Hepatocyte (in vitro differentiated cells): ENCODE measurements at places on chromosomes 5 and 9. TPM values are rescaled to one million over a fixed set of nuclear protein-coding genes. Genes with fewer than 3 reads are reported as not detected.

DNA sequence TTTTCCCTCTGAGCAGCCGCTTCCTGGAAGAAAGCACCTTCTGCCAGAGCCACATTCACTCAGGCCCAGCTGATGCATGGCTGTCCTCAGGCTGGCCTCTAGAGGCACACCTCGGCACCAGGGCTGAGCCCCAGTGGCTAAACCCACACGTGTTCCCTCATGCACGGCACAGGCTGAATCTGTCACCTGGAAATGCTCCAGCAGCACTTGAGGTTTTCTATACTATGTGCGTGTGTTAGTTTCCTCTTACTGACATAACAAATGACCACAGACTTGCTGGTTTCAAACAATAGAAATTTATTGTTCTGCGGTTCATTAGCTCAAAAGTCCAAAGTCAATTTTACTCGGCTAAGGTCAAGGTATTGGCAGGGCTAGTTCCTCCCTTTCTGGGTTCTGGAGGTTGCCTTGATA is 141.4 kb downstream of the LRRC70 start:
- H3K4me1 ChIP-seq, result peaks cover 4% of the 10 kb centered on the region
- H3K4me3 ChIP-seq, result no peak overlapping the region
- H3K36me3 ChIP-seq, result no peaks in the 10 kb centered on the region
- H3K27ac ChIP-seq, result no peak overlapping the region

DNA sequence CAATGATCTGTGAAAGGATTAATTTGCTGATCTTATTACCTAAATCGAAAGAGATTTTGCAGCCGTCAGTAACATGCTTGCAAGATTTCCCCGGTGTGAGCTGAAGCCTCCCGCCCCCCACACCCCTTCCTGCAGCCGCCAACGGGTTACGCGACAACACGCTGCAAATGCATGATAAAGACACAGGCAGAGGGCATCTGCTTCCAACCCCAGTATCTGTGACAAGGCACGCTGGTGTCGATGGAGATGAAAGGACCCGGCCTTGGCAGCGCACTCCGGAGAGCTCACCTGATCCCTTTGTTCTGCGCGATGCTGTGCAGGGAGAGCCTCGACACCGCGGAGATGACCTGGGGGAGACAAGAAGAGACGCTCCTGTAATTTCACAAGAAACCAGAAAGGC is 122.9 kb upstream of the SARDH start:
- H3K4me1 ChIP-seq, result no peaks in the 10 kb centered on the region
- H3K27ac ChIP-seq, result no peak overlapping the region
- no peaks in the 10 kb centered on the region for H3K27me3 ChIP-seq
- H3K36me3 ChIP-seq, result no peaks in the 10 kb centered on the region
- H3K4me3 ChIP-seq, result no peak overlapping the region

GRCh38 chr9:81902626-81903025 is 25.6 kb upstream of the SPATA31D4 start:
- H3K27me3 ChIP-seq, result no peaks in the 10 kb centered on the region
- H3K4me3 ChIP-seq, result no peak overlapping the region
- H3K4me1 ChIP-seq, result no peaks in the 10 kb centered on the region
- peak overlapping the region; percentile 35 for H3K27ac ChIP-seq
- H3K36me3 ChIP-seq, result no peaks in the 10 kb centered on the region
- DNase-seq, result peak; percentile 19

GRCh38 chr5:119031905-119032304 is 39.0 kb upstream of the DMXL1 start:
- no peaks in the 10 kb centered on the region for H3K4me1 ChIP-seq
- H3K27ac ChIP-seq, result no peak overlapping the region
- DNase-seq, result no peak
- H3K27me3 ChIP-seq, result no peaks in the 10 kb centered on the region
- H3K4me3 ChIP-seq, result no peak overlapping the region

DNA sequence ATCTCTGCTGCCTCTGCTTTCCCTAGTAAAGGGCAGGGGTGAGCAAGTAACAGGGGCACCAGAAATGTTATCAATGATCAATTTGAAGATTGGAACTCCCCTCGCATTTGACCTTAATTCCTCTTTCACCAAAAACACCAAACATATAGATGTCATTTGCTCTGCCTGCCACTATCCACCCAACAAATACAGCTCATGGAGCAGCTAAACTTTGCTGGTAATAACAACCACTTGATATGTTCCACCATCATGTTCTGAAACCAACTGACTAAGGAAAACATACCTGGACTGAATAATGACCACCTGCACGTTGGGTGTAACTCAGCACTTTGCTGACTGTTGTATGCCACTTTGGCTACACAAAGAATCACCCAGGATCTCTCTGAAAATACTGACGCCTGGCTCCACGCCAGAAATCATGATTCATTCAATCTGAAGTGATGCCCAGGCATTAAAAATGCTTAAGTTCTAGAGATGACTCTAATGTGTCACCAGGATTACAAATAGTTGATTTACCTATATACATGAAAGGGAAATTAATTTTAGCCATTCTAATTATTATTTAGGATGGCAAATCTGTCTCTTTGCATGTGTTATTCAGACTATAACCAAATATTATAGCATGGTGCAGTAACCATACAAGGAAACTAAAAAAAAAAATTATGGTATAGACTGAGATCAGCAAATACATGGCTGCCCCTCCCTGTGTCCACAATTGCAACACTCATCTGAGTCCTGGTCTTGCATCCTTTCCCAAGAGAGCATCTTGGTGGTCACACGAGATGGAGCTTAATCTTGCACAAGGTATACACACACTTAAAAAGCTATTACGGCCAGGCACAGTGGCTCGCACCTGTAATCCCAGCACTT is 43.1 kb upstream of the TTC39B start:
- no peak for DNase-seq
- H3K4me3 ChIP-seq, result no peak overlapping the region
- no peaks in the 10 kb centered on the region for H3K36me3 ChIP-seq
- H3K27ac ChIP-seq, result no peak overlapping the region
- no peaks in the 10 kb centered on the region for H3K4me1 ChIP-seq

- H3K36me3 ChIP-seq, result no peaks in the 10 kb centered on the region
- no peak overlapping the region for H3K27ac ChIP-seq
- no peaks in the 10 kb centered on the region for H3K4me1 ChIP-seq
- H3K27me3 ChIP-seq, result no peaks in the 10 kb centered on the region
- H3K4me3 ChIP-seq, result no peak overlapping the region
Measured at GRCh38 chr5:51960617-51961121, 577.4 kb downstream of the ISL1 start.

- H3K36me3 ChIP-seq, result no peaks in the 10 kb centered on the region
- no peaks in the 10 kb centered on the region for H3K27me3 ChIP-seq
- no peaks in the 10 kb centered on the region for H3K4me1 ChIP-seq
- no peak overlapping the region for H3K27ac ChIP-seq
Measured at GRCh38 chr9:133597316-133597957, 11.8 kb downstream of the FAM163B start.

DNA sequence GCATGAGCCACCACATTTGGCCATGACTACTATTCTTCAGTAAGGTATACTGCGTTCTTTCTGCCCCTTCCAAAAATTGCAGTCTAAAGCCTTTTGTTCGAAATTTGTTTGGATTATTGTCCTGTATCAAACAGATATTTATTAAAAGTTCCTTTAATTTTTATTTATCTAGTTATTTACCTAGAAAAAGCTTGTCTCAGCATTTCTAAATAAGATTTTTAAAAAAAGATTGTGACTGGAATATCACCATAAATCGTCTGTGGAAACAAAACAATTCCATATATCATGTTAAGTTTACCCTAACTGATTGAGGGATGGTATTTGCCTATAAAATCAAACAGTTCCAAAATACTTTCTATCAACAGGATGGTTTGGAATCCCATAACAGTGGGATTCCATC is 14.7 kb downstream of the GNG10 start:
- no peaks in the 10 kb centered on the region for H3K4me1 ChIP-seq
- DNase-seq, result no peak
- no peak overlapping the region for H3K4me3 ChIP-seq
- no peaks in the 10 kb centered on the region for H3K36me3 ChIP-seq

DNA sequence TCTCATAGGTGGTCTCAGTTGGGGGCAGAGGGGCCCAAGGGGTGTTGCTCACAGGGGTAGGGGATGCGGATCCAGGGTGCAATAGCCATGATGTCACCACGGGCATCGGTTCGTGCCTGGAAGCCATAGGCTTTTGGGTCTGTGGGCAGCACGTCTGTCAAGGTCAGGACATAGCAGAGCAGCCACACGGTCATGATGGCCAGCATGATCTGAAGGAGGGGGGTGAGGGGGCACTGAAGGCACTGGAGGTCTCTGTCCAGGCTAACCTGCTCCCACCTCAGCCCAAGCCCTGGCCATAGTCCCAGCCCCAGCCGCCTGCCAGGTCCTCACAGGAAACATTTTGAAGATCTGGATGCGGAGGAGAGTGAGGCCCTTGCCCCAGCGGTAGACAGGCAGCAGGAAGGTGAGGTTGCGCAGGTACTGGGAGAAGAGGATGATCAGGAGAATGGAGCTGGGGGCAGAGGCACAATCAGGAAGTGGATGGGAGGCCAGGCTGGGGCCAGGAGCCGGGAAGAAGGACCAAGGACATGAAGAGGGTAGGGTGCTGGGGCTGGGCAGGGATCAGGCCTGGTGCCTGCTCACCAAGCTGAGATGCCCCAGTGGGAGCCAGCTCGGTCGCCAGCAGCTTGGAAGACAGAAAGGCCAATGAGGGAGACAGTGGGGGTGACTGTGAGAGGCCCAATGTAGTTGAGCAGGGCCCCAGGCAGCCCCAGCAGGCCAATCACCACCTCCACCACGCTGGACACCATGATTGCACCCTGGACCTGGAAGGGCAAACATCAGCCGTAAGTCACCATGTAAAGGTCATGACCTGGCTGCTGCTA is 3.3 kb downstream of the SLC23A1 start:
- no peaks in the 10 kb centered on the region for H3K27me3 ChIP-seq
- H3K36me3 ChIP-seq, result no peaks in the 10 kb centered on the region
- peaks cover 19% of the 10 kb centered on the region for H3K4me1 ChIP-seq

DNA sequence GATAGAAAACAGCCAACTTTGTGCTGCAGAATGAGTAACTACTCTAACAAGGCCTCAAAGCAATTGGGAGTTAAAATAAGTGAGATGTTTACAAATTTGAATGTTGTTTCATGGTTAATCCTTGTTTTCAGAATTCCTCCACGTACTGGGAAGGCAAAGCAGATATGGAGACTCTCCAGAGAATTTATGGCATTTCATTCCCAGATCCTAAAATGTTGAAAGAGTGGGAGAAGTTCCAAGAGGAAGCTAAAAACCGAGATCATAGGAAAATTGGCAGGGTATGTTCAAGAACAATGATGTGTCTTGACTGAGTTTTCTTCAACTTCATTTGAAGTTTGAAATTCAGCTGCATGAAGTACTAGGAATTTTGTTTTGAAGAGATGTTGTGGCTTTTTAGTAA is 16.4 kb downstream of the TARS1 start:
- H3K27me3 ChIP-seq, result no peaks in the 10 kb centered on the region
- no peak overlapping the region for H3K27ac ChIP-seq
- no peak for DNase-seq
- peaks cover 2% of the 10 kb centered on the region for H3K36me3 ChIP-seq

DNA sequence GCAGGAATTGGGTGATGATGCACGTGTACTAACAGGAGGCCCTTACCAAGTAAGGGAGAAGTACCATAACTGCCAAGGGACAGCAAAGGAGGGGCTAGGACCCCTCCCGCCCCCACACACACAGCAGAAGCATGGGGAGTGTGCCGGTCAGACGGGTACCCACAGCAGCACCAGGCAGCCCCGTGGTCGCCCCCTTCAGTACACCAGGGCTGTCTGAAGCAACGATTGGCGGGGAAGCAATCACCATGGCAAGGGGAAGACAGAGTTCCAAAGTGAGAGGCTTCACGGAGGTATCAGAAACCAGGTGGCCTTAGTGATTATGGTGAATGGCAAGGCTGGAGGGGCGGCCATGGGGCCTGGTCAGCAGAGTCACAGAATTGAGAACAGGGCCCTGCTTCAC is 72.2 kb downstream of the CAMSAP1 start:
- H3K27ac ChIP-seq, result no peak overlapping the region
- H3K36me3 ChIP-seq, result no peaks in the 10 kb centered on the region
- no peak overlapping the region for H3K4me3 ChIP-seq
- no peaks in the 10 kb centered on the region for H3K27me3 ChIP-seq
- DNase-seq, result no peak

DNA sequence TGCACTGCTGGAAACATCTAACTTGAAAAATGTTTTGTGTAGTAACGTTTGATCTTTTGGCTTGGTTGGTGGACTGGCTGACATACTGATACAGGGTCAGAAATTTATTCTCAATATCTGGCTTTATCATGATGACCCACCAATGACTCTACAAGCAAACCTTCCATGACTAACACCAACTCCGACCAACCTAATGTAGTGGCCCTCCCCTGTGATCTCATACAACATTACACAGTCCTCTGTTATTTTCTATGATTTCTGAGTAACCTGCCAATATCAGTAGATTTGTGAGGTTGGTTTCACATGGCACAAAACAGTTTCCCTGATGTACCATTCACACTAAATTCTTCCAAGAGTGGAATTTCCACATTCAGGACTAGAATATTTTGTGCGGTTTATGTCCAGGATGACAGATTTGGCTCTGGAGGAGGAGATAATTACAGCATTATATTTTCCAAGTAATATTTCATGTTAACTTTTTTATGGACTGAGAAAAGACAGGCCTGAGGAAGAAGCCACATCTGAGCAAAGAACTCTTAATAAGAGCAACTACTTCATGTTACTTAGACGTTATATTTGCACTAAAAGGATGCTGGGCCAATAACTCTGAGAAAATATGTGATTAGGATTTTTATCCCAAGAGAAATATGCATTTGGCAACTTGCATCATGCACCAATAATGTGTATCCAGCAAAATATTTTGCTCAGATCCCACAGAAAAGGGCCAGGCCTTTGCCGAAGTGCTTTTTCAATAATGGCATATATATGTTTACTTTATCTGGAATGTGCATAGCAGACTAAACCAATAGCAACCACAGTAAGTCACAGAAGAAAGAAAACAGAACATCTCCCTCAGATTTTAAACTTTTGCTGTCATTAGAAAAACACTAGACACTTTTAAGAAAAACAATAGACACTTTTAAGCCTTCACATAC is 273.4 kb downstream of the KCNN2 start:
- H3K27me3 ChIP-seq, result no peaks in the 10 kb centered on the region
- no peaks in the 10 kb centered on the region for H3K36me3 ChIP-seq
- no peak overlapping the region for H3K27ac ChIP-seq
- no peak for DNase-seq
- no peak overlapping the region for H3K4me3 ChIP-seq

- no peak overlapping the region for H3K27ac ChIP-seq
- no peaks in the 10 kb centered on the region for H3K4me1 ChIP-seq
- no peaks in the 10 kb centered on the region for H3K27me3 ChIP-seq
Measured at GRCh38 chr9:33464045-33464636, 9.6 kb downstream of the NOL6 start.

GRCh38 chr9:92385953-92386352 is 18.4 kb downstream of the OGN start:
- H3K27me3 ChIP-seq, result no peaks in the 10 kb centered on the region
- no peak for DNase-seq
- H3K36me3 ChIP-seq, result no peaks in the 10 kb centered on the region
- H3K27ac ChIP-seq, result no peak overlapping the region
- no peaks in the 10 kb centered on the region for H3K4me1 ChIP-seq

- H3K27me3 ChIP-seq, result no peaks in the 10 kb centered on the region
- H3K36me3 ChIP-seq, result no peaks in the 10 kb centered on the region
- no peak overlapping the region for H3K4me3 ChIP-seq
- DNase-seq, result peak; percentile 35
Measured at GRCh38 chr5:149212198-149212951, 59.3 kb upstream of the AFAP1L1 start.

FCN1 gene
- not detected in 2 replicates for total RNA-seq

EPB41L4A gene
- total RNA-seq, result 11.4 and 12.9 TPM in 2 replicates

PCDHGB5 gene
- 0.17 and 2.0 TPM in 2 replicates for total RNA-seq

CDH9 gene
- total RNA-seq, result 0.53 and 2.2 TPM in 2 replicates

MINAR2 gene
- total RNA-seq, result 0.08 TPM in 1 of 2 replicates, not detected in the other

RPS14 gene
- total RNA-seq, result 2,319 and 2,589 TPM in 2 replicates

CA9 gene
- total RNA-seq, result 0.27 TPM in 1 of 2 replicates, not detected in the other

SLCO4C1 gene
- total RNA-seq, result 17.2 and 20.5 TPM in 2 replicates

CCL27 gene
- total RNA-seq, result not detected in 2 replicates
